ENCODE measurements at places on chromosomes 5 and 9. TPM values are rescaled to one million over a fixed set of nuclear protein-coding genes. Genes with fewer than 3 reads are reported as not detected.

The FAM151B gene
- 19.2 TPM for total RNA-seq

The EQTN gene
- not detected for total RNA-seq

The SGCD gene
- total RNA-seq, result 33.3 TPM

The TNFSF8 gene
- not detected for total RNA-seq

The CSF2 gene
- total RNA-seq, result not detected

The MRRF gene
- 41.5 TPM for total RNA-seq
